GM19239 (cell line): ENCODE measurements at places on chromosomes 5 and 9.

DNA sequence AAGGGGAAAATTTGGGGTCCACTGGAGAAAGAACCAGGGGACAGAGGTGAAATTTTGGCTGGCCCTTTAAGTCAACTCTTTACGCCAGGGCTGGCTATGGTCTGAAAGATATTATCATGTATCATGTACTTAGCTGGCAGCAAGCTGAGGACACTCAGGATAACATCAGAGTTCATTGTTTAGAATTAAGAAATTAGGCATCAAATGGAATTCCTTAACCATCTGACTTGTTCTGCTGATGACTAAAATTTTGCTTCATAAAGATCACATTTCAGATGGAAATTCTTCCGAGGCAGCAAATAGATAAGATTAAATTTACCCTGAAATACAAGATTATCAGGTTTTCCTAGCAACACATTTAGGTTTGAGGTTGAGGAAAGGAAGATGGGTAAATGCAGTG lies 269.4 kb upstream of the KLF9 start:
- DNase-seq: no peak

DNA sequence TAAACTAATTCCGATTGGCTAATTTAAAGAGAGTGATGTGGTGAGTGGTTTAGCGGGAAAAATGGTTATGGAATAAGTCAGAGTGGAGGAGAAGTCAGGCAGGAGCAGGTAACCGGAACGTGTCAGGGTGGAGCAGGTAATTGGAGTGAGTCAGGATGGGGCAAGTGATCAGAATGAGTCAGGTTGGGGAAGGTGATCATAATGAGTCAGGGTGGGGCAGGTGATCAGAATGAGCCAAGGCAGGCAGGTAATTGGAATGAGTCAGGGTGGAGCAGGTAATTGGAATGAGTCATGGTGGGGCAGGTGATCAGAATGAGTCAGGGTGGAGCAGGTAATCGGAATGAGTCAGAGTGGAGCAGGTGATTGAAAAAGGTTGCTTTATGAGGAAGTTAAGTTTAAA lies 101.4 kb downstream of the TMEM167A start:
- DNase-seq: no peak

- DNase-seq: no peak
These were observed 1124.6 kb downstream of the DTWD2 start for GRCh38 chr5:117863586-117864296.

DNA sequence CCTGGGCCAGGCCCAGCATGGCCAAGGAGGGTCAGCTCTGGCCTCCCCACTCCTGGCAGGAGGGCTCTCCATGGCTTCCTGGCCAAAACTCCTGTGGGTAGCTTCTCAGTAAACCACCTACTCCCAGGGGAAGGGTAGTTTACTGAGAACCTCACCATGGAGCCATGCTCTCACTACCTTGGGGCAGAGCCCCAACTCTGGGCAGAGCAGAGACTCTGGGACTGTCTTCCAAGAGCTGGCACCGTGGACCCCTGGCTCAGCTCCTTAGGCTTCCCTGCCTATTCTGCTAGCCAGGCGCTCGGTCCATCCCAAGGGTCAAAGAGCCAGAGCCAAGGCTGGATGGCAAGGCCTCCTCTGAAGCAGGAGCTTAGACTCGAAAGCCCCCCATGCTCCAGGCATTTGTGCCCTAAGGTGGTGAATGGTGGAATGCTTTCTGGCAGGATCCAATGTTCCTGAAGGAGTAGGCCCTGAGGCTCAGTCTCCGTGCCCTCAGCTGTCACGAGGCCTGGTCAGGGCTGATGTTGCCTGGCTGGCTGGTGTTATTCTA lies 19.6 kb downstream of the TCF7 start:
- no peak for DNase-seq

- DNase-seq: no peak
These were observed 20.8 kb upstream of the MATR3 start for GRCh38 chr5:139272471-139273321.

DNA sequence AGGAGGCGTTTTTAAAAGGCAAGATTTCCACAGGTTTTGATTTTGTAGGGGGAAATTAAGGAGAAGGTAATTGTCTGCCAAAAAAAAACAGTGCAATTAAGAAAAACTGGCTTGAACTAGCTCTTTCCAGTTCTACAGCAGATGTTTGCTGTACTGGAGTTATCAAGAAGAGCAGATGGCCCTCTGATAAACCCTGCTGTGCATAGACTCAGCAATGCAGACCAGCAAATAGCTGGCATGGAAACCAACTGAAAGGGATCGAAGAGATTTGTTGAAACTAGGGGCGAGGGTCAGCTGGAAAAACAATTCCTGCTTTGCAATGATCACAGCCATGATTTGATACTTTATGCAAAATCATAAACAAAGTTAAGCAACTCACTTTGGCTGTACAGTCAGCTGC lies 17.8 kb upstream of the BHMT start:
- no peak for DNase-seq

DNA sequence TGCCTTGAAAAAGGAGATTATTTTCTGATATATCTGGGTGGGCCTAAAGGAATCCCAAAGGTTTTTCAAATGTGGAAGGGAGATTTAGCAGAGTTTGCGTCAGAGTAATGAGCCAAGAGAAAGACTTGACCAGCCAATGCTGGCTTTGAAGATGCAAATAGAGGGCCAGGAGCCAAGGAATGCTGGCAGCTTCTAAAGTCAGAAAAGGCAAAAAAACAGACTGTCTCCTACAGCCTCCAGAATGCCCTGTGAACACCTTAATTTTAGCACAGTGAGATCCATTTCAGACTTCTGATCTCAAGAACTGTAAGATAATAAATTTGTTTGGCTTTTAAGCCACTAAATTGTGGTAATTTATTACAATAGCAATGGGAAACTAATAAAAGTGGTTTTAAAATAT lies 122.6 kb upstream of the FREM1 start:
- no peak for DNase-seq

GRCh38 chr9:89442981-89443814 lies 54.7 kb downstream of the SEMA4D start:
- DNase-seq: no peak

- DNase-seq: no peak
These were observed 182.3 kb downstream of the MACROH2A1 start for GRCh38 chr5:135216471-135217343.

DNA sequence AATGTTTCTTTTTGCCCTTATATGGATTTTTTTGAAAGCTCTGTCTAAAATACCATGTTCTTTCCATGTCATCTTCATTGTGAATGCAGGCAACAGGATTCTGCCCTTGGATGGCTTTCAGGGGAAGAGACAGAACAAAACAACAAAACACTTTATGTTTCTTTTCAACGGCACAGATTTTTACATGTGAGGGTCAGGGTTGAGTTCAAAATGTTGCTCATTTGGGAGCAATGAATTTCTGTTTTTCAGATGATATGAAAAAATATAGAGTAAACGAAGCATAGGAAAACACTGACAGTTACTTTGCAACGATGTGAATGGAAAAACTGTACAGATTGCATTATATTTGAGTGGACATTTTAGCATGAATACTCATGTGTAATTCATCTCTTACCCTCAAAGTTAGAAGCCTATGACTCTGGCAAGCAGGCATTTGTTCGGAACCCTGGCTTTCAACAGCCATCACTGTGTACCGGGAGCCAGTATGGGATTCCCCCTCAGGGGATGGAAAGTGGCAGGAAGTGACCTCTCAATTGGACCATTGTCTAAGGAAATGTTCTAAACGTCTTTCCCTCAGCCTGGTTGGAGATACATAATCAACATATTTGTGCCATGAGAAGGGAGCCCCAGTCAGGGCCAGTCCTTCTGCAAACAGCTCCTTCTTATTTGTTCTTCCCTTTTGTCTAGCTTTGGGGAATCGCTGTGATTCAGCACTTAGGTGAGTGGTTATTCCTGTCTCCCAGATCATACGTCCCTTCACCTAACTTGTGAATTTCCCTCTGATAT lies 153.9 kb upstream of the MEF2C start:
- DNase-seq: no peak

- DNase-seq: no peak
These were observed 11.9 kb downstream of the BASP1 start for GRCh38 chr5:17229313-17229712.

GRCh38 chr5:14244721-14245120 lies 101.6 kb downstream of the TRIO start:
- no peak for DNase-seq

GRCh38 chr5:58629271-58630159 lies 46.6 kb downstream of the RAB3C start:
- DNase-seq: no peak

- no peak for DNase-seq
These were observed 212.5 kb upstream of the IER5L start for GRCh38 chr9:129390541-129390940.

DNA sequence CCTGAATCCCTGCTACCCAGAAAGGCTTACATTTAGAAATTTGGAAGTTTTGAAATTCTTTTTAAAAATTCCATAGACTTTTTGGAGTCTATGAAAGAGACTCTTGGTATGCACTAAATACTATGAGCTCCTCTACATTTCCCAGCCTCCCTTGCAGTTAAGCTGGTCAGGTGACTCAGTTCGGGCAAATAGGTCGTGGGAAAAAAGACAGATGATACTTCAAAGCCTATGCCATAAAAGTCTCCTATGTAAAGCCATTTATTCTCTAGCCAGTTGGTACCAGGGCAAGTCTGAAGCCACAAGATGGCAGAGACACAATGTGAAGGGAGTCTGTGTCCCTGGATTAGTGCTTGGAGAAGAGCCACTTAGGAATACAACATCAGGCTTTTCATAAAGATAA lies 101.8 kb downstream of the BOD1 start:
- no peak for DNase-seq

- DNase-seq: no peak
These were observed 5.7 kb downstream of the RAPGEF1 start for GRCh38 chr9:131734165-131734610.

GRCh38 chr9:136532799-136533774 lies 12.8 kb downstream of the NOTCH1 start:
- DNase-seq: no peak

- no peak for DNase-seq
These were observed 395.4 kb upstream of the WWC1 start for GRCh38 chr5:167895899-167896659.

DNA sequence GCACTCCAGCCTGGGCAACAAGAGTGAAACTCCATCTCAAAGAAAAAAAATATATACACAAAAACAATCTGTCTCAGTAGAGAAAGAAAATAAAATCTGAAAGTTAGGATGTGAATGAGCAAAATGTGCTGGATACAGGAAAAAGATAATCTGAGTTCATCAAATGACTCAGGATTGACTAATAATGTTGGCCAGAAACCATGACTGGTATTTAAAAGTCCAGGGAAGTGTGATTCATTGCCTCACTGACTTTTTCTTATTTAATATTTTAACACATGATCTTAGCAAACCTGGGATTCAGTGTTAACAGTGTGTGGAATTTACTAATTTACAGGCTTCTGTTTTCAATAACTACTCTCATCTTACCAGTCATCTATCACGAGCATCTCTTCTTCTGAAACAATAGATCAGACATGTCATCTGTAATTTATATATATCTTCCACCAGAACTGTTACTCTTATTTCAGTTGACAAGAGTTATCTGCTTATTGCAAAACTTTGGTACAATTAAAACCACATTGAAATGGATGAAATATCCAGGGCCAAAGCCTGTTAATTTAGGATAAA lies 256.7 kb downstream of the CDH12 start:
- DNase-seq: no peak

- DNase-seq: no peak
These were observed 99.8 kb downstream of the PPARGC1B start for GRCh38 chr5:149829954-149830353.

- DNase-seq: no peak
These were observed 161.5 kb downstream of the GABRB2 start for GRCh38 chr5:161385027-161385426.

GRCh38 chr5:54696931-54697330 lies 179.4 kb downstream of the SNX18 start:
- DNase-seq: no peak

GRCh38 chr9:89754193-89754592 lies 149.4 kb downstream of the GADD45G start:
- no peak for DNase-seq

DNA sequence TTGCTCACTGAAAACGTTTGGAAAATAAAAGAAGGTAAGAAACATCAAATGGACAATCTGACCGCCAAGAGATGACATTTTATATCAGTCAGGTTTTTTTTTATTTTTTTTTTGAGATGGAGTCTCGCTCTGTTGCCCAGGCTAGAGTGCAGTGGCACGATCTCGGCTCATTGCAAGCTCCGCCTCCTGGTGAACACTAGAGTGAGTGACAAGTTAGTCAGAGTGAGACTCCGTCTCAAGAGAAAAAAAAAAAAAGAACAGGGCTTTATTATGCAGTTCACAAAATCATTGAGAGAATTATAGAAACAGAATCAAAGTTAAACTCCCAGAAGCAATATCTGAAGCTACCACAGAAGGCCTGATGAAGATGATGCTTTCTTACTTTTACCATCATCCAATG lies 70.1 kb downstream of the DTWD2 start:
- no peak for DNase-seq

DNA sequence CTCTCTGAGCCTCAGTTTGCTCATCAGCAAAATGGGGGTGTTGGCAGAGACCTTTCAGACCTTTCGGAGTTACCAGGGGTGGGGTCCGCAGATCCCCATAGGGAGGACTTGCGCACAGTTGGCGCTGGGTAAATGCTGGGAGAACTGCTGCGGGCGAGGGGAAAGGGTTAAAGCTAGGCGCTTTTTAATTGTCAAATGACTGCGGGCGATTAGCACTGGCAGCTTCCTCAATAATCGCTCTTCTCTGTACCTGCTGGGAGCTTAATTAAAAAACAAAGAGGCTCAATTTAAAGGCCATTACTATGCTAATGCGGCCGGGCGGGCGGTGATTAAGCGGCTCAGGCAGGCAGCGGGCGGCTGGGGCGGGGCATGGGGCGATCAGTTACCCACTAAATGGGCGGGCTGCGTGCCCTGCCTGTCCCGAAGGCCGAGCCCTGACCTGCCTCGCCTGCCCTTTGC lies 63.0 kb downstream of the LMX1B start:
- DNase-seq: no peak

DNA sequence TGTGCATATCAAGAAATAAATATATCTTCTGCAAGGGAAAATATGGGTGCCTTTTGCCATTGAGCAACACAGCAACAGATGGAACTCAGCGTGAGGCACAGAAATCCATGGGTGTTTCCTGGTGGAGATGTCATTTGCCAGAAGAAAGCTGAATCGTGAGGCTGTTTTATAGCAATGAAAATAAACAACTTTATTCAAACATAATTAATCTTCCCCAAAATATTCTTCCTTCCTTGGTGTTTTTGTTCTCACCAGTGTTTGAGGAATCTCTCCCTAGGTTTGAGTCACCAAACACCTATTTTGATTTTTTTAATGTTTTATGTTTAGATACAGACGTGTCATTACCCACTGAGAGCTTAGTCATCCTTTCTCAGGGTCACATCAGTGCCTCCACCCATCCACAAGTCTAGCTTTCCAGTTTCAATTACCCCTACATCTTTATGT lies 65.8 kb upstream of the PAPPA start:
- DNase-seq: no peak
